Stomach (tissue), 19 donors: ENCODE measurements at places on chromosomes 3 and 15.

- no peak for DNase-seq
Observed at GRCh38 chr3:114504941-114505628, 211.3 kb downstream of the TIGIT start.

- no peak for DNase-seq
Observed at GRCh38 chr15:41961001-41961518, 11.3 kb downstream of the EHD4 start.

DNA sequence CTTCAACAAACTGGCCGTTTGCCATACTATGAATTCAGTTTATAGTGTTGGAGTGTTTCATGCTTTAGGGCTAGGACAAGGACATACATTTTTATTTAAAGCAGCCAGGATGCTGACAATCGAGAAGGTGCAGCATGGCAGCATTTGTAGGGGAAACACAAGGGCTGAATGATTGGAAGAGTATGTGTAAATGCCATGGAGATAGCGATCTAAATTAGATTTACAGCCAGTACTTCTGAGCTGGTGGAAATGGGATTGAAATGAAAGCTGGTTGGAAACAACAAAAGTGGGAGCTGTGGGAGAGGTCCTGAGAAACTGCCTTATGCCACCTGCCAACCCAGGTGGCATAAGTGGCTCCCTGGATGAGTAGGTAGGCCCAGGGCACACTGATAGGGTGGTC lies 209.9 kb upstream of the MRPL3 start:
- no peak for DNase-seq

GRCh38 chr3:95215437-95215957 lies 1152.6 kb downstream of the NSUN3 start:
- DNase-seq, result no peak

- DNase-seq, result no peak
Observed at GRCh38 chr3:40304352-40304751, 5.2 kb upstream of the EIF1B start.
